ENCODE measurements at places on chromosomes 5 and 9. TPM values are rescaled to one million over a fixed set of nuclear protein-coding genes. Genes with fewer than 3 reads are reported as not detected.
A peak's percentile ranks its signal among the peaks of the same experiment; 100 is the strongest.

GRCh38 chr9:78778861-78779374, 482.0 kb downstream of the PSAT1 start:
- no peak for DNase-seq

- DNase-seq = no peak
These were observed 15.2 kb downstream of the MRPL36 start for GRCh38 chr5:1784197-1785050.

DNA sequence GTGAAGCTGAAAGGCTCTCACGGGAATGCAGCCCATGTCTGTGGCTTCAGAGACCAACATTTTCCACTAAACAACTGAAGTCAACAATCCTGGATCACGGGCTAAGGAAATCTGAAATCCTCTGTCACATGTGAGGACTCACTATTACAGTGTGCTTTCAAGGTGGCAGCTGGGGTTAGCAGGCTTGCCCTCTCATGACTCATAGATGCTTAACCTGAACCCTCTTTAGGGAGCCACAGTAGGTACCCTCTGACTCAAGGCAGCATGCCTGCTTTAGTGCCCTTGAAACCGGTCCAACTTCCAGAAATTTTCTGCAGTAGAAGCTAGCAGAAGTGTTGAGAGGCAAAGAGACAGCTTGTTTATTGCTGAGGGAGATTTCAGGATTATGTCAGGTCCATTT, 232.5 kb downstream of the GABRB2 start:
- DNase-seq = no peak

DNA sequence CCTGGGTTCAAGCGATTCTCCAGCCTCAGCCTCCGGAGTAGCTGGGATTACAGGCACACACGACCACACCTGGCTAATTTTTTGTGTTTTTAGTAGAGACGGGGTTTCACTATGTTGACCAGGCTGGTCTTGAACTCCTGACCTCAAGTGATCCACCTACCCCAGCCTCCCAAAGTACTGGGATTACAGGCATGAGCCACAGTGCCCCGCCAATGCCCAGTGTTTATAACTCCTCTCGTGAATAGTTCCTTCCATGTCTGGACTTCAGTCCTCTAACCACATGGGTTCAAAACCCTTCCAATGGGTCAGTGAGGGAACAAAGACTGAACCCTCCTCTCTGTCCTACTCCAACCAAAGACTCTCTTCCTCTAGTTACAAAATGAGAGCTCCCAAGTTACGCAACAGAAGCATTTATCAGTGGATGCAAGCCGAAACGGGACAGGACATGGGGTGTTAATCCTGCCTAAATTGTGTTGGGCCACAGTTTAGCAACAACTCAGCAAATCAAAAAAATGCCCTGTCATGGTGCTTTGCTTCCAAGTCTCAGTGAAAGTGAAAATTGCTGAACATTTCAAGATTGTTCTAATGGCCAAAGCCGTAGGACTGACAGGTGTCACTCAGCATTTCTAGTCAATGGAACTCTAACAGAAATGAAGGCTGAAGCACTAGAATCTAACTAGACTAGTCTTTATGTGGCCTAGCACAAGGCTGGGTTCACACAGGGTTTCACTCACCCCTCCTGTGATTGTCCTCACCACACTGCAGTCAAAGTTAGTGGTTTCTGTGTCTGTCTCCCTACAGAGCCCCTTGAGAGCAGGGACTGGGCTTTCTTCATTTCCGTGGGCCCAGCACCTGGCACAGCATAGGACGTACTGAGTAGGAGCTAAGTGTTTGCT, 3.2 kb upstream of the TMEM245 start:
- no peak for DNase-seq

DNA sequence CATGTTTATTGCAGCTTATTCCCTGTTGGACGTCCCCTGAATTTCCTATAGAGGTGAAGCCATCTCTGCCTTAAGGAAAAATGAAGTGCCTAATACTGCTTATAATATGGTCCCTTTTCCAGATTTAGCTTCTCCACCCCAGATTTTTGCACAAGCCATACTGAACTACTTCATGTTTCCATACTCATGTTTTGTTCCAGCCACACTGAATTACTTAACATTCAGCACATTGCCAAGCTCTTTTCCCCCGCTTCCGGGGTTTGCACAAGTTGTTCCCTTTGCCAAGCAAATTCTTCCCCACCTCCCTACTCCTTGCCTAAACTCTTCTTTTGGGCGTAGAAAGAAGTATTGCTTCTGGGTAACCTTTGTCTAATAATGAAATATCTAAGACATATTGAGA, 1.7 kb upstream of the CNTRL start:
- peak; percentile 89 for DNase-seq

GRCh38 chr5:89095341-89095740, 212.4 kb upstream of the MEF2C start:
- DNase-seq = no peak

GRCh38 chr5:111337688-111338087, 113.5 kb downstream of the CAMK4 start:
- no peak for DNase-seq

DNA sequence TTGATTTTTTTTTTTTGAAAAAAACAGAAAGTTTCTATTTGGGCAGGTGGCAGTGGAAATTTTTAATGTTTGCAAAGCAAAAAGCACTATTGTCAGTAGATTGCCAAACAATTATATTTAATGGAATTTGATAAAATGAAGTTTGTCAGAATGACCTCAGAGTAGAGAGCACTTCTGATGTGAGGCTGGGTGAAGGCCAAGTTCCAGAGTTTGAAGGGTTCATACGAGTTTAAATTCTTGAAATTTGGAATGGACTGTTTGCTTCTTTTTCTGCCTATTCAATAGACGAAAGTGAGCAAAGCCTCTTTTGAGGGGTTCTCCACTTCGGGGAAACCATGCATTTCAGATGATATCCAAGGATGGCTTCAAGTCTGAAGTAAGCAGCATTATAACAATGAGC, 7.4 kb downstream of the SHC3 start:
- DNase-seq = no peak

- no peak for DNase-seq
These were observed 24.8 kb downstream of the DAB2IP start for GRCh38 chr9:121675969-121676822.

DNA sequence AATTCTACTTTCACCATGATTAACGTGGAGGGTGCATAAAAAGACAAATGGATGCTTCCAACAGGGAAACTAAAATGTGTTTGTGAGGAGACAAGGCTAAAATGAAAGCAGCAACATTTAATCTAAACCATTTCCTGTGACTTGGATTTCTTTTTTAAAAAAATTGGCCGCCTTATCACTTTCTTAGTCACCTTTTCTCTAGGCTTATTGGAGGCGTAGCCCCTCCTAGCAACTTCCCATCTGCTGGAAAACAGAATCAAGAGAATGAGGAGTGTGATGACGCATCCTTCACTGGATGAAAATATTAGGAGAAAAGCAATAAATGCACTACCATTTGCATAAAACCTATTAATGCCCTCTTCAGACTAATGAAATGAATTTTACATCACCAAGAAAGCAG, 791 bp upstream of the GPR150 start:
- no peak for DNase-seq

- no peak for DNase-seq
These were observed 24.0 kb downstream of the ZFR start for GRCh38 chr5:32420506-32420905.

DNA sequence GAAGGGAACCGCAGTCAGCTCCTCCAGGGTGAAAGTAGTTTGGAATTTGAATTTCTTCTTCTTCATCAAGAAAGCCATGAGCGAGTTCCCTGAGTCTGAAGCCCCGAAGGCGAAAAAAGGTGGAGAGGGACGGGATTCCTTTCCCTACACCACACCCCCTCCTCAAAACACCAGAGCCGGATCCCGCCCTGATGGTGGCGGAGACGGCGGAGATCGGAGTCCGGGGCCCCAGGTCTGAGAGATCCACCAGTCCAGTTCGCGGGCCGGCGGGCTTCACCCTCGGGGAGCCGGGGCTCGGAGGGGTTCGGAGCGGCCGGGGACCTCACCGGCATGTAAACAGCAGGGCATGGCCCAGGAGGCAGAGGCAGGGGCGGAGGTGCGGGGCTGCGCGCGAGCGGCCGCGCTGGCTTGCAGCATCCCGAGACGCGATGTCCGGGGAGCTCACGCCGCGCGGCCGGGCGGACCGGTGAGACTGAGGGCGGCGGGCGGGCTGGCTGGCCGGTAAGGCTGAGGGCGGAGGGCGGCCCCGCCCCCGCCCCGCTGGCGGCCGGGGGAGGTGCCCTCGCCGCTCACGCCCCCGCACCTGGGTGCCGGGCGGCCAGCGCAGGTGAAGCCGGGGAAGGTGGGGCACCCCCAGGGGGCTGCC, 606 bp downstream of the EEIG1 start:
- DNase-seq = no peak

DNA sequence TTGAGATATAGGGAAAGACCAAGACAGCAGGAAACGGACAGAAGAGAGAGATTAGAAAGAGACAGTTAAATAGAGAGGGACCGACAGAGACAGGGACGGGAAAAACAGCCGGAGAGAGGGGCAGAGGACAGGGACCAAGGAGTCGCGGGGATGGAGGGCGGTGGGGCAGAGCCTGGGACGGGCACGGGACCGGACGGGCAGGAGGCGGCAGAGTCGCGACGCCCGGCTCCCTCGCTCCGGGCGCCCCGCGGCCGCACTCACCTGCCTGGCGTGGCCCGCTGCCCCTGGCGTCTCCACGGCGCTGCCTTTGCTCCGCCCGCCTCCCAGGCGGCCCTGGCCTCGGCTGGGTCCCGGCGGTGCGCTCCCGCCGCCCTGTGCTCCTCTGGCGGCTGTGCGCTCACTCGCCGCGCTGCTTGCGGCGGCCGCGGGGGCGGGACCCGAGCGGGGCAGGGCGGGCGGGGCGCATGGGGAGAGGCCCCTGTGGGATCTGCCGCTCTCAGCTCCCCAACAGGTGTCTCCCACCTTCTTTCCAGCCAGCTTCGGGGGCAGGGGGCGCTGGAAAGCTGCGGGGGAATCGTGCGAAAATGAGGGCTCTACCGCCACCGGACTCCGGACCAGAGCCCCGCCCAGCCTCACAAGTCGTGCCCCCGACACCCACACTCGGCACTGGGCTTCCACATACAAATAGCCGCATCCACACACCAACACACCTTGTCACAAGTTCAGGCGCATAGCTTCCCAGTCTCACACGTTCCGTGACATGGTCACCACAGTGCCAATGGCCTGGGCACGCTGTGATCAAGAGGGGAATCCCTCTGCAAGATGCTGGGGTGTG, at the start of gene ARID3C:
ARID3C (minus strand) TSS at position 411 of the 835 bp plus-strand sequence. CDS start 1,052 bp downstream, outside the sequence.
- DNase-seq = no peak

DNA sequence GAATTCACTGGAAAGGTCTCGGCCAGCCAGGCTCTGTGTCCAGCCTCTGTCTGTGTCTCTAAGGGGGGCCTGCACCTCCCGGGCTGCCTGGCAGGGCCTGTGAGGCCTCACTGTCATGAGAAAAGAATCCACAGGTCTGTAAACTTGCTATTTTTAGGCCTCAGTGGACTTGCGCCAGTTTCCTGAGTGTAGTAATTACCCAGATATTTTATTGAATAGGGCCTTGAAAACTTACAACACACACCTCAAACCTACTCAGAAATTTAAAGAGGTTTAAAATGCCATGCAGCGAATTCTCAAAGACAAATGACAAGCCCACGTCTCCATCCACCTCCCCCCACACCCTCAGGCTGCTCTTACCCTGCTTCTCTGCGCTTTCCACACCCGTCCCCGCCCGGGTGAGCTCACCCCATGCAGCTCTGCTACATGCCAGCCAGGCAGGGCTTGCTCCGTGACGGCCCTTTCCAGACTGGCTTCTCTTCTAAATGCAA, 8.8 kb upstream of the TENT4A start:
- DNase-seq = peak; percentile 75

AQP3 gene
- total RNA-seq = 9.0 TPM

ARPC5L gene
- total RNA-seq = 11.0 TPM

FCN2 gene
- total RNA-seq = not detected

PCDHB6 gene
- total RNA-seq = 0.26 TPM

IFNB1 gene
- 0.17 TPM for total RNA-seq

FOXD4 gene
- 0.26 TPM for total RNA-seq

SERF1B gene
- total RNA-seq = 19.8 TPM
